Foreskin fibroblast (primary cell): ENCODE measurements at places on chromosomes 16 and 17.

GRCh38 chr16:6946802-6947201 is 385.8 kb upstream of the RBFOX1 start:
- no peak for DNase-seq

GRCh38 chr17:42281571-42282096 is 5.4 kb upstream of the STAT5B start:
- no peak for DNase-seq

- no peak for DNase-seq
Observed at GRCh38 chr16:27932542-27933135, 130.9 kb downstream of the GSG1L start.

- no peak for DNase-seq
Observed at GRCh38 chr16:85674828-85675227, 13.9 kb downstream of the GINS2 start.

DNA sequence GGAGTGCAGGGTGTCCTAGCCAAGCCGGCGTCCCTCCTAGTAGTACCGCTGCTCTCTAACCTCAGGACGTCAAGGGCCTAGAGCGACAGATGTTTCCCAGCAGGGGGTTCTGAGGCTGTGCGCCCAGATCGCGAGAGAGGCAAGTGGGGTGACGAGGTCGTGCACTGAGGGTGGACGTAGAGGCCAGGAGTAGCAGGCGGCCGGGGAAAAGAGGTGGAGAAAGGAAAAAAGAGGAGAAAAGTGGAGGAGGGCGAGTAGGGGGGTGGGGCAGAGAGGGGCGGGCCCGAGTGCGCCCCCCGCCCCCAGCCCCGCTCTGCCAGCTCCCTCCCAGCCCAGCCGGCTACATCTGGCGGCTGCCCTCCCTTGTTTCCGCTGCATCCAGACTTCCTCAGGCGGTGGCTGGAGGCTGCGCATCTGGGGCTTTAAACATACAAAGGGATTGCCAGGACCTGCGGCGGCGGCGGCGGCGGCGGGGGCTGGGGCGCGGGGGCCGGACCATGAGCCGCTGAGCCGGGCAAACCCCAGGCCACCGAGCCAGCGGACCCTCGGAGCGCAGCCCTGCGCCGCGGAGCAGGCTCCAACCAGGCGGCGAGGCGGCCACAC is at the start of gene MMP2:
Gene MMP2 (plus strand): TSS at position 372 of the 603 bp plus-strand sequence. CDS start 282 bp downstream, outside the sequence.
- peak; percentile 70 for DNase-seq

DNA sequence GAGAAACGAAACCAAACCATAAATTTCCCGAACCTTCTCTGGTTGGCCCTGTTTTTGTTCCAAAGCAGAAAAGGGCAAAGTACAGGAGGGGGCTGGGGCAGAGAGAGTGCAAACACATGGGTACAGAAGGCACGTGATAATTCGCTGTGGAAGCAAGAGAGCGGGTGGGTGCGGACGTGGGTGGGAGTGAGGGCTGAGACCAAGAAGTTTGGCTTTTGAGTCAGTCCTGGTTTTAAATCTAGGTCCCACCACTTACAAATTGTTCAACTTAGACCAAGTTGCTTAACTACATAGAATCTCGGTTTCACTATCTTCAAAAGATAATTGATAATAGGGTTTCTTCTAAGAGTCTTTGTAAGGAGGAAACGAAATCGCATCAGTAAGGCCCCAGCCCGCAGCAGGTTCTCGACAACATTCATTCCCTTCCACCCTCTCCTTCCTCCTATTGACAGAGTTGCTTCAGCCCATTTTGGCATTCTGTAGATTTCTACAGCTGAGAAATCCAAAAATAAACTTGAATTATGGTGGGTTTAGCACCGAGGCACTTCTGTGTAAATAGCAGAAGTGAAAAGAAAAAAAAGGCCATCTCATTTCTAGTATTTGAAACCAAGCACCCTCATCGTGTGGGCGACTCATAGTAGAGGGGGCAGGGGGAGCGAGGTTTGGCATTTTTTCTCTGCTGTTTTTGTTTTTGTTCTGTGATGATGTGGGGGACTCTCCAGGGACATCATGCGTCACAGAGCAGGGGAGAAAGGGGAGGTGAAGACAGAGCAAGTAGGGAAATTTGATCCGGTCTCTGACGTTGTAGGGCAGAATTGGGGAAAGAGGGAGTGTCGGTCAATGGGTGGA is 33.6 kb upstream of the CCR7 start:
- no peak for DNase-seq

DNA sequence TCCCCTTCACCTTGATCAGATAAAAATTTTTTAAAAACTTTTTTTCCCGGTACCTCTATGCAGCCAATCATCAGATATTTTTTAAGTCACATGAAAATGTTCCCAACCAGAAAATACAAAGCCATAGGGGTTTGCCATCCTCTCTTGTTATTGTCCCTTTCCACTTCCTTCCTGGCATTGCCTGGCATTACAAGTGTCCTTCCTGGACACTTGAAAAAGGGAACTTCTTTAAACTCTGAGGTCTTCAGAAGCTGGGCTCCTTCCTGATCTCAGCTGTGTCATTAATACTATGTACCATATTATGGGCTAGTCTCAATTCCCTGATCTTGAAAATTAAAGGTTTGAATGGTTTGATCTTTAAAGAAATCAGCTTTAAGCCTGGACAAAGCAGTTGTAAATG is 64.9 kb downstream of the TEX14 start:
- DNase-seq, result no peak

DNA sequence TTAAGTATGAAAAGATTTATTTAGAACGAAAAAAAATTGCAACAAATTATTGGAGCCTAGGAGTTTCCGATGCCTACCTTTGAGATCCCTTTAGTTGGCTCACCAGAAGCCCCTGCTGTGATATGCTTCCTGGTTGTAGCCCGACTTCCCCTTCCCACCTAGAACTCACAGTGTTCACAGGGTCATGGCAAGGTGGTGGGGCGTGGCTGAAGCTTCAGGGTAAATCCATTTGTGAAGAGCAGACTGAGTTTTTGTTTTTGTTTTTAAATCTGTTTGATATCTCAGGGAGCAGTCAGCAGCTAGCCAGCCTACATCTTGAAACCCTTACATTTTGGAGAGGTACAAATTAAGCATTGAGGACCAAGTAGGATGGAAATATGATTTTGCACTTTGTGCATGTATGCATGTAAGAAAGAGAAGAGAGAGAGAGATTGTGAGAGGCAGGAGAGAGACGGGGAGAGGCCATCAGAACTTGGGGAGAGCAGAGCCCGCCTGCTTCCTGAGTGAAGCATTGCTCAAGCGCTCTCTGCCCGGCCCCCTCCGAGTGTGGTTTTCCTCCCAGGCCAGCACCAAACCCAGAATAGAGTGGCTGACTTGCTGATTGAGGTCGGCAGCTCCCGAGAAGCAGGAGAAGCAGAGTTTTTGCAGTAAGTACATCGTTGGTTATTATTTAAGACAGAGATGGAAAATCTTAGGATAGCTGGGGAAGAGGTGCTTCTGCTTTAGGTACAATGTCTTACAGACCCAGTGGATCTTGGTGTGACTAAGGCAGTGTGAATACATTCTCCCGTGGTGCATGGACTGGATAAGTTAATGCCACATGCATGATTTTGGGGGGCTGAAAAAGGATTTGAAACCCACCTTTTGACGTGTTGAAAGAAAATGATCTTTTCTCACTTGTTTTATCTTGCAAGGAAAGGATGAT is 64.2 kb downstream of the SPECC1 start:
- DNase-seq, result peak; percentile 44

DNA sequence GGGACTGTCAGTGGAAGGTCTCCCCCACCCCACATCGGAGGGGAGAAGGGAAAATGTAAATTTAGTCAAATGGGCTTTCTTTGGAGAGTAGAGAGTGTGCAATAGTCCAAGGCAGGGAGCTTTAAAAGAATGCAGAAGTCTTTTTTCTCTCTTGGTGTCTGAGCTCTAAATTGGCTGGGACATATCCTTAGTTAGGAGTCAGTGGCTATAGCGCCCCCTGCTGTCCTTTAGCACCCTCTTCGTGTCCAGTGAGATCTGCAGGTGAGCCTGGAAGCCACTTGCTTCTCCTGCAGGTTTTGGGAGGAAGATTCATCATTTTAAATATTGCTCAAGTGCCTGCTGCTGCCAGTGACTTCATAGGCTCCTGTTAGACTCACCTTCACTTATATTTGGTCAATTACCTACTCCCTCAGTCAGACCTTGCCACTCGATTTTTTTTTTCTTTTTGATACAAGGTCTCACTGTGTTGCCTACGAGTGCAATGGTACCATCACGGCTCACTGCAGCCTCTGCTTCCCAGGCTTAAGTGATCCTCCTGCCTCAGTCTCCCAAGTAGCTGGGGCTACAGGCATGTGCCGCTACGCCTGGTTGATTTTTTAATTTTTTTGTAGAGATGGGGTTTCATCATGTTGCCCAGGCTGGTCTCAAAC is 174.8 kb downstream of the PRKCB start:
- DNase-seq, result peak; percentile 40

- no peak for DNase-seq
Observed at GRCh38 chr17:2906901-2907300, 110.7 kb downstream of the RAP1GAP2 start.

GRCh38 chr16:48862087-48862532 is 252.1 kb upstream of the N4BP1 start:
- peak; percentile 79 for DNase-seq

- no peak for DNase-seq
Observed at GRCh38 chr17:72942579-72942978, 149.9 kb downstream of the SLC39A11 start.

- DNase-seq, result peak; percentile 100
Observed at GRCh38 chr16:70715055-70715858, 29.4 kb upstream of the MTSS2 start.

GRCh38 chr17:59284317-59284716 is 47.1 kb upstream of the YPEL2 start:
- DNase-seq, result no peak

- no peak for DNase-seq
Observed at GRCh38 chr17:69714669-69715068, 300.2 kb downstream of the MAP2K6 start.

DNA sequence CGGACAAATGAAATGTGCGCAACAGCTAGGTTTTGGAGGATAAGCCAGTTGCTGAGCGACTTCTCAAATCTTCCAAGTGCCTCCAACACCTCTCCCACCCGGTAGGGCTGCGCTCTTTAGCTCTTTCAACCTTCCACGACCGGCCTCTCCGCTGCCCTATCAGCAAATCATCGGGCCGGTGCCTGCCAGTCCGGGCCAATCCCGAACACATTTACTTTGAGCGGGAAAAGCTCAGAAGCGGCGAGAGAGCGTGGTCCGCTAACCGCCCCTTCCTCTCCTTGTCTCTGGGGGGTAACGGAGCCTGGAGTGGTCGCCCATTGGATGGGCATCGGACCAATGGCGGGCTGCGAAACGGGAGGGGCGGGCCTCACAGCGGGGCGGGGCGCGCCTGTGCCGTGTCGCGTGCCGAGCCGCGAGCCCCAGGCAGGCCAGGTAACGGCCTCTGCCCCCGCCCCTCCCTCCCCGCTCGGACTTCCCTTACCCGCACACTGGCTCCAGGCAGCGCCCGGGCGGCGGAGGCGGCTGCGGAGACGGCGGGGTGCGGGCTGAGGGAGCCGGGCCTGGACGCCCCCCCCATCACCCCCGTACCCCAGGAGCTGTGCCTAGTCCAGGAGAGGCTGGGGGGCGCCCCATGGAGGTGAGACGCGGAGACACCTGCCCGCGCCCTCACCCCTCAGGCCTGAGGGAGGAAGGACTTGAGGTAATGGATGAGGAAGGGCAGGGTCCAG is at the start of gene MEIOC:
Gene MEIOC (plus strand): TSS at position 486 of the 728 bp plus-strand sequence. CDS start 146 bp downstream, at position 632.
- peak; percentile 38 for DNase-seq

- DNase-seq, result peak; percentile 89
Observed at GRCh38 chr16:48081656-48082055, 74.1 kb downstream of the ABCC12 start.

DNA sequence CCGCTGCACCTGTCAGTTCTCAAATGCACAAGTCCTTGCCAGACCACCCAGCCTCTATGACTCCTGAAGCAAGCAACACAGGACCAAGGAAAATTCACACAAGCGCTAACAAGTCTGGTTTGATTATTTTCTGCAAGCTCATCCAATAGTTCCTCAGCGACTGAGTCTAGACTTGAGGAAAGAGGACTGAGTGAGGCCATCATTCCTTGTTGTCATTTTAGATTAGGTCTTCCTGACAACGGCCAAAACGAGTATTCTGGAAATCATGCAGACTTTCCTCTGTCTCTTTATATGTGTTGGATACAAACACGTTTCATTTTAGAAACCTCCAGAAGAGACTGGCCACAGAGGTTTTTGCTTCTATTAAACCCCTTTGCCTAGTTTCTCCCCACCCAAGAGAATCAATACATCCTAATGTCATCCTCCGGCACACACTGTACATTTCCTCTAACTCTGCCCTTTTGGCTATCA is 561 bp downstream of the CCDC47 start:
- no peak for DNase-seq

- DNase-seq, result peak; percentile 7
Observed at GRCh38 chr16:25110387-25110947, 1.1 kb upstream of the LCMT1 start.

GRCh38 chr16:64445649-64446048 is 676.2 kb downstream of the CDH11 start:
- DNase-seq, result no peak

- DNase-seq, result peak; percentile 96
Observed at GRCh38 chr17:75896415-75897159, at the start of gene TRIM65. Gene TRIM65, minus strand, starts transcription at chr17:75896951. Its CDS starts 14 bp downstream, at chr17:75896937.

DNA sequence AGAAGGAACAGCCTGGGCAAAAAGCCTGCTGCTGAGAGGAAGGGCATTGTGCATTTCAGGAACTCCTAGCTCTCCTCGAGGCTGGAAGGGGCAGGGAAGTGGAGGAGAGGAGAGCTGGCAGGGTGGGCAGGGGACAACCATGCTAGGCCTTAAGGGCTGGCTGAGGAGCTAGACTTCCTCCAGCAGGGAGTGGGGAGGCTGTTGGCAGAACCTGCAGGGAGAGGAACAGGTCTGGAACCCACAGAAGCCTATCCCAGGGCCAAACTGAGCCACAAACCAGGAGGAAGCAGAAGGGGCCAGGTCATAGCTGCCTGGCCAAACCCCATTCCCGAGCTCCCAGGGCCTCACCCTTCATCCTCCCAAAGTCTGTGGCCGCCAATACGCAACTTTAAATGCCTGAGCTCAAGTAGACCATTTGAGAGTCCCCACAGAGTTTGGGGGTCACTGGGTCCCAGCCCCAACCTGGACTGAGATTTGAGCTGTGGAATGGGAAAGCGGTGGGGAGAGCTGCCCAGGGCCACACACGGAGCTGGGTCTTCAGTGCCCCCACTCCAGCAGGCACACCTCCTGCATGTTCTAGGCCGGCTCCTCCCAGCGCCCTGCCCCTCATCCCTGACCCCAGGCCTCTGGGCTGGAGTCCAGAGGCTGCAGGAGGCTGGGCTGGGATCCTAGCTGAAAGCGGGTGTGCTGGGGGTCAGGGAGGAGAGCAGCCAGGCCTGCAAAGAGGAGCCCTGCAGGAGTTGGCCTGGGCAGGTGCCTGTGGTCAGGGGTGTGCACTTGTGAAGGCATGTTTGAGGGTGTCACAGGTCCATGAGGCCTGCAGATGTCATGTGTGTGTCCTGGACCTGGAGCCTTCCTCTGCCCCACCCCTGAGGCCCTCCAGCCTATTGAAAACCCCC is 4.5 kb downstream of the CDH5 start:
- no peak for DNase-seq

- no peak for DNase-seq
Observed at GRCh38 chr16:89388536-89388935, 101.8 kb downstream of the ANKRD11 start.

- no peak for DNase-seq
Observed at GRCh38 chr16:67750466-67750865, 31.4 kb upstream of the GFOD2 start.
